ENCODE measurements at places on chromosomes 6 and 20.

DNA sequence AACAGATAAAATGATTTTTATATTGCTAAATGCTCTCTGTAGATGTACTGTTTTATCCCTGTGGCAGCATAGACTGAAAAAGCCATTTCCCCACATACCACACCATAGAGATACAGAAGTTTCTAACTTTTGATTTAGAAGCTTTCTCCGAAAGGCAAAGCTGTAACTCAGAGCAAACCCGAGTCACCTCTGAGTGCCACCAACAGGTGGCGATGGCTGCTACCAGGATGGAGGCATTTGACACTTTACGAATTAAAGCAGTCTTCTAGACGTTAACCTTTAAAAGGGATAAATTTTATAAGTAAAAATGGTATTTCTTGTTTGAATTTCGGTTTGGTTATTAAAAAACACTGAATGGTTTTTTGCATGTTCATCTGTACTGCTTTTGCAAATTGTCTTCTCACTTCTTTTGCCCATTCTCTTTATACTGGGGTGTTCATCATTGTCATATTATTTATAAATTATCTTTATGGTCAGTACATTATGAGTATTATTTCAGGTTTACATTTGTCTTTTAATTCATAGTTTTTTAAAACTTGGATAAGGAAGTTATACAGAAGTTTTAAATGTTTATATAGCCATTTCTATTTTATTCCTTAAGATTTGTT lies 201.0 kb upstream of the CEP162 start:
- DNase-seq, result peak; percentile 6

DNA sequence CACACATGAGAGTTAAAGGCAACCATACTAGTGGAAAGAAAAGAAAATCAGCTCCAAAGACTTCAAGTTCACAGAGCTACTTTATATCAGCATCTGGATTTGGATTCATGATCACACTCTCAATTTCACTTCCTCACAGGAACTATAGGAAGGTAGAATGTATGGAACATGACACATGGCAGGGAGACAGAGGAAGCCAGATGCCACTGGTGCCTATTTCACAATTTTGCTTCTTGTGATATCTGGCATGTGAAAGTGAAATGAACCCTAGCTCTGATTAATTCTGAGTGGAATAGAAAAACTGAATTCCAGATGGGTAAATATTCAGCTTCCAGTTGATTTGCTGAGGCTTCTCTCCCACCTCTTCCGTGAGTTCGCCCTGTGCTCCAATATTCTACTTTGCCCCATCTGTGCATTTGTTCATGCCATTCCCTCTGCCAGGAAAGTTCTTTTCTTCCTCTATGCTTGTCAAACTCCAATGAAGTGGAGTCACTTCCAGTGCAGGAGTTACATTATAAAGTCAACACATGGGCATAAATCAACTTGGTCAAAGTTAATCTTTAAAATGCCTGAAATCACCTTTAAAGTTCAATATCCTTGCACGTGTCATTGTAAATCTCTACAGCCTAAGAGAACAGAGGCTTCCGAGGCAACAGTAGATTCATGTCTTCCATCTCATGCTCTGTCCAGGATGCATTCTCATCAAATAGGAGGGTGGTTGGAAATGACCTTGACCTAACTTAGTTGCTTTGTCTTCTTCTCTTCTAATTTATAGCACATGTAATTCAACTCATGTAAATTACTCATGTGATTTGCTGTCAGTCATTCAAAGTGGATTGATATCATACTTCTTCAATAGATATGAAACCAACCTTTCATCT lies 275.3 kb downstream of the HIVEP2 start:
- no peak for DNase-seq

- no peak for DNase-seq
These were observed 9.9 kb downstream of the PCIF1 start for GRCh38 chr20:45944151-45944964.

- DNase-seq, result no peak
These were observed 56.9 kb downstream of the JPH2 start for GRCh38 chr20:44129911-44130718.

DNA sequence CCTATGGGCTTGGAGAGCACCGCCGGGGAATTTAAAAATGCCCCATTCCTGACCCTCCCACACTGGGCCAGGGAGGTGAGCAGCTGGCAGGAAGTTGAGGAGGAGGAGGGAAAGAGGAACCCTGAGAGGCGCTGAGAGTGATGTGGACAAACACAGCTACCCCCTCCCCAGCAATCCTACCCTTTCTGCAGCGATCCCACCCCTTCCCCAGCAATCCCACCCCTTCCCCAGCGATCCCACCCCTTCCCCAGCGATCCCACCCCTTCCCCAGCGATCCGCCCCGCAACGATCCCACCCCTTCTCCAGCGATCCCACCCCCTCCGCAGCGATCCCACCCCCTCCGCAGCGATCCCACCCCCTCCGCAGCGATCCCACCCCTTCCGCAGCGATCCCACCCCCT lies 111.6 kb downstream of the SYCP2 start:
- no peak for DNase-seq

DNA sequence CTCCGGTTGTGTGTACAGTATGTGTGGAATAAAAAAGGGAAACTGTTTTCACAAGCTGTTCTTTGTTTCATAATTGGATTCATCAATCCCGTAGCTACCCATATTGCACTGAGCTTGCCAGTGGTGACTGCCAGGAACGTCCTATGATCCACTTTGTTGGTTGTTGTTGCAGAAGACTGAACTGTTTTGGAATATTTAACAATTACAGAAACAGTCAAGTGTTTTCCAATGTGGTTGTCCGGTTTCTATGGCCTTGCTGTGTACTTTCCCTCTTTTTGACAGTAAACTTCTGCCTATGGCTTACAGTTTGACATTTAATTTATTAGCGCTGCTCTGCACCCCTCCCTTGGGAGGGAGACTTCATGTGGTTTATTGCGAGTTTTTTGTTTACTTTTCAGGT lies 141.2 kb downstream of the DTNBP1 start:
- DNase-seq, result no peak

- DNase-seq, result no peak
These were observed 126.8 kb upstream of the SLC35B3 start for GRCh38 chr6:8562125-8562524.

DNA sequence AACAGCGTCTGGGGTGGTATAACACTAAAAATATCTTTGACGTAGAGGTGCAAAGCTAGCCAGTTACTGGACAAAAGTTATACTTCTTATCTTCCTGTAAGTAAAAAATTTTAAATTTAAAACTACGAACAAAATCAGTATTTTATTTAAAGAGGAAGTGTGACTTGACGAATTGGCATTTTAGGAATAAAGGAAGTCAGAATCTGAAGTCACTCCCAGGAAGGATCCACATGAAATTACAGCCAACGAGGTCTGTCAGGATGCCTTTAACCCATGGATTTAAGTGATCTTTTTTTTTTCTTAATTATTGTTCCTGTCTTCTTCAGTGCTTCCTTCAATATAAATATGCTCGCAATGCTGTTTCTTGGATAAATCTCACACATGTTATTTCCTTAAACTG lies 27.2 kb upstream of the SNX9 start:
- no peak for DNase-seq

DNA sequence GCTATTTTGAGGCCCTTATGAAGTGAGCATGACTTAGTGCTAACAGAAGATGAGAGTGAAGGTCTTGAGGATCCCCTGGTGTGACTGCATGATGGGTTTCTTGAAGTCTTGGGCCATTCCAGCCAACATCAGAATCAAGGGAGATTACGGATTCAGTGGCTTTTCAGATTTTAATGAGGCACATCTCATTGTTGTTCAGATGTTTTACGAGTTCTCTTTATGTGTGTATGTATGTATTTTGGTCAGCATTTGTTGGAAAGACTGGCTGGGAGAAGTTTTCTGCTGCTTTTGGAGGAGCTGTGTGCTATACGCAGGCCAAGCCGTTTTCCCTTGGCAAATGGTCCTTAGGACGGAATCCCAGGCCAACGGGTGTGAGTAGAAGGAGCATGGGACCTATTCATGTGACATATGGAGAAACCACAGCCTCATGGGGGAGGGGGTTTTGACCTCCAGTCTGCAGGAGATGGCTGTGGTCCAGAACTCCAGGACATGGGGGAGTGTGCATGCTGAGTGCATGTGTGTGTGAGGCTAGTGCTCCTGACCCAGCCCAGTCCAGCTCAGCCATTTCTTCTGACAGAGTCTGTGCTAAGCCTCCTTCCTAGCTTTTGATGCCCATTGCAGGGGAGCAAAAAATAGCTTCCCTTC lies 35.3 kb downstream of the CHMP4B start:
- no peak for DNase-seq

GRCh38 chr6:27293436-27294098 lies 18.5 kb downstream of the POM121L2 start:
- no peak for DNase-seq

- no peak for DNase-seq
These were observed 68.0 kb upstream of the SMIM28 start for GRCh38 chr6:138309695-138310094.

- no peak for DNase-seq
These were observed 152.5 kb upstream of the ECI2 start for GRCh38 chr6:4287811-4288244.

- no peak for DNase-seq
These were observed 99.8 kb downstream of the DACT2 start for GRCh38 chr6:168219804-168220203.

GRCh38 chr20:50868509-50869495 lies 62.4 kb downstream of the ADNP start:
- no peak for DNase-seq

DNA sequence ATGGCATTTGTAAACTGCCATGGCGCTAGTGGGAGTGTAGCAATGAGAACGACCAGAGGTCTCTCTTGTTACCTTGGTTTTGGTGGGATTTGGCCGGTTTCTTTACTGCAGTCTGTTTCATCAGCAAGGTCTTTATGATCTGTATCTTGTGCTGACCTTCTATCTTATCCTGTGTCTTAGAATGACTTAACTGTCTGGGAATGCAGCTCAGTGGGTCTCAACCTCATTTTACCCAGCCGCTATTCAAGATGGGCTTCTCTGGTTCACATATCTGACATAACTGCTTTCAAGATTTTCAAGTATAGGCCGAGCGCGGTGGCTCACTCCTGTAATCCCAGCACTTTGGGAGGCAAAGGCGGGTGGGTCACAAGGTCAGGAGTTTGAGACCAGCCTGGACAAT lies 1.9 kb upstream of the SFT2D1 start:
- no peak for DNase-seq

DNA sequence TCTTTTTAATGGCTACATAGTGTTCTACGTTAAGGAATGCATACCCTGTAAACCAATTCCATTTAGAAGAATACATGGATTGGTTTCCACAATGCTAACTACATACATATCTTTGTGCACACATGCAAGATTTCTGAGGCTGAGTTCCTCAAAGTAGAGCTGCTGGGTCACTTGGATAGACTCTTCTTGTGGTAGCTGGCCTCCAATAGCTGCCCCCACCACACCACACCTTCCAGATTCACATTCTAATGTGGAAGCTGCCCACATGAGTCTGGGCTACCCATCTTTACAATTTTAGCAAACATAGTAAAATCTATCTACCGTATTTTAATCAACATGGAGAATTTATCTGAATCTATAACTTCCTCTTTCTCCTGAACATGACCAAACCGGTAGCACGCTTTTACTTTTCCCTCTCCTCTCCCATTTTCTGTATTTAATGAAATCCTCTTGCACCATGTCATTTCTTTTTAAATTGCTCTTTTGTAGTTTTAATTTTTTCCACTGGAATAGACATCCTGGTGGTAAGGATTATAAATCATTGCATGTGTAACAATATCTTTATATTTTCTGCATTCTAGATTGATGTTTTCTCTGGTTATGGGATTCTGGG lies 74.7 kb upstream of the CITED2 start:
- DNase-seq, result no peak

- DNase-seq, result peak; percentile 14
These were observed 50.1 kb upstream of the ASF1A start for GRCh38 chr6:118843685-118844390.

DNA sequence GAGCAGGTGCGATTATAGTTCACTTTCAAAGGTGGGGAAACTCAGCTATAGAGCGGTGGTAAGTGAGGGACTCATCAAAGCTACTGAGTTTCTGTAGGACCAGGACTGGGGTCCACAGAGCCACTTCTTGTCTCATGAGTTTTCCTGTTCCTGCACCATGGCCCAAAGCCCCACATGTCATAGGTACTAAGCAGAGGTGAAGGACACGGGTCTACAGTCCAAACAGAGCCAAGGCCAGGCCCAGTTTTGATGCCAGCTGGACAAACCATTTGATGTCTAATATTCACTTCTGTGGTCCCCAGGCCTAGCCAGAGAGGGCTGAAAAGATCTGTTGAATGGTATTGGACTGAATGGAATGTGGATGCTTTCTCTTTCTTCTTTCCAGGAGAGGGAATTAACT lies 11.0 kb downstream of the BPIFB6 start:
- DNase-seq, result no peak

DNA sequence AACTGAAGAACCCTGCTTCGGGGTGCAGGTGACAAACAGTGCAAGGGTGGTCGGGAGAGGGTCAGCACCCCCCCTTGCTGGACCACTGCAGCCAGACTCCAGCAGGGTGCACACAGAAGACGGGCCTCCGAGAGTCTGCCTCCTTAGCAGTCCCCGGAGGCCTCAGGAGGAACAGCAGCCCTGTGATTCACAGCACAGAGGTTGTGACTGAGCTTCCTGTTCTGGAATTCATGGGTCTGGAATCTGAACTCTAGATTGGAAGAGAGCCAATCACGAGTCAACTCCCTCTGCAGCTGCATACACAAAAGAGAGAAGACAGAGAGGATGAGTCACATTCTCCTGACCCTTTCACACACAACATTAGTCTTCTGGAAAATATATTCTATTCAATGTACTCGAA lies 249.0 kb upstream of the OPRM1 start:
- DNase-seq, result no peak

GRCh38 chr6:98137391-98137790 lies 697.0 kb upstream of the POU3F2 start:
- DNase-seq, result no peak

DNA sequence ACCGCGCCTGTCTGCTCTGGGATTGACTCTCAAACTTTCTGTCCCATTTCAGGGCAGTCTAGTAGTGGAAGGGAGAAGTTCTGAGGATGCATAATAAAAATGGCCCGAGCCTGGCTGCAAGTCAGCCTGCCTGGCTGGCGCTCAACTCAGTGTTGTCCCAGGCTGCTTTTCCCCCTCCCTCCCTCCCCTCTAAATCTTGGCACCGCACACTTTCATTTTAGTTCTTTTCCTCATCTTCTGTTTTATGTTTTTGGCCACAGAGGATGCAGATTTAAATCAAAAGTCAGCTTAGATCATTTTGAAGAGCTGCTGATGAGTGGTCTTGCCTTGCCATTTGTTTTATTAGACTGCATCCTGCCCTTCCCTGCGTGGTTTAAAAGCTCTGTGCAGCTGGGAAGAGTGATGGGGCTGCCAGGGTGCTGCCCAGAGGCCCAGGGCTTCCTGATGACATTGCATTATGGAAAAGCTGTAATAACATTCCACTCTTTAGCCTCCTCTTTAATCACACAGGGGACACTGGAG lies 6.5 kb upstream of the UQCC2 start:
- DNase-seq, result no peak

- no peak for DNase-seq
These were observed 139.0 kb downstream of the PRDM13 start for GRCh38 chr6:99745651-99746050.

GRCh38 chr20:24791953-24792352 lies 157.1 kb upstream of the CST7 start:
- DNase-seq, result no peak

GRCh38 chr6:143758551-143758950 lies 80.8 kb downstream of the PHACTR2 start:
- DNase-seq, result no peak

All from activated naive CD8-positive, alpha-beta T cell treated with anti-CD3 and anti-CD28 coated beads for 36 hours (primary cell).